ENCODE measurements at places on chromosomes 11 and 22.

GRCh38 chr11:111063726-111064517, 181.6 kb upstream of the POU2AF2 start:
- no peak for DNase-seq

DNA sequence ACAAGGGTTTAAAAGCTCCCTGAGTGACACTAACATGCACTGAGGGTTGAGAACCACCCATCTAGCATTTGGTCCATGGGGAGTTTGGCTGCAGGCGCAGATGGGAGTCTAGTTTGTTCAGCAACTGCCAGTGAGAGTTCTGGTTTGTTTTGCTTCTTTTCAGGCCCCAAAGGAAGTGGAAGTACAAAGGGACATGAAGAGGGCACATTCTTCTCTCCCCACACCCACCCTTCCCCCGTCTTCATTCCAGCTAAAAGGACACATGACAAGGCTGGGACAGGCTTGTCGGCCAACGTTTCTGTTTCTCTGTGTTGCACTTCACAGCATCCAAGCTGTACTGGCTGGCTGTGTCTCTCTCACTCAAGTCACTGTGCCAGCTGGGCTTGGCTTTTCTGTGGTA, 8.2 kb upstream of the ENDOD1 start:
- DNase-seq: no peak

GRCh38 chr11:107998761-107999160, 9.9 kb upstream of the CUL5 start:
- no peak for DNase-seq

DNA sequence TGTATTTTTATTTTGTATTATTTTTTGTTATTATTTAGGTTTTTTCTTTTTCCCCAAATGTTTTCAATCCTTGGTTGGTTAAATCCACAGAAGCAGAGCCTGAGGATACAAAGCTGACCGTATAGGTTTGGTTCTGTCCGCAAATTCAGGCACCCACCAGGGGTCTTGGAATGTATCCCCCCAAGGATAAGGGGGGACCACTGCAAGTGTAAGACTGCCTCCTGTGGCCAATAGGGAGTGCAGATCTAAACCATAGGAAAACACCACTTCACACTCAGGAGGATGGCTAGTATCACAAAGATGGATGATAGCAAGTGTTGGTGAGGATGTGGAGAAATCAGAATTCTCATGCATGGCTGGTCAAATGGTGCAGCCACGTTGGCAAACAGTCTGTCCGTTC, 20.0 kb downstream of the CPT1A start:
- no peak for DNase-seq

GRCh38 chr11:3127706-3128355, 37.3 kb downstream of the OSBPL5 start:
- DNase-seq: no peak

DNA sequence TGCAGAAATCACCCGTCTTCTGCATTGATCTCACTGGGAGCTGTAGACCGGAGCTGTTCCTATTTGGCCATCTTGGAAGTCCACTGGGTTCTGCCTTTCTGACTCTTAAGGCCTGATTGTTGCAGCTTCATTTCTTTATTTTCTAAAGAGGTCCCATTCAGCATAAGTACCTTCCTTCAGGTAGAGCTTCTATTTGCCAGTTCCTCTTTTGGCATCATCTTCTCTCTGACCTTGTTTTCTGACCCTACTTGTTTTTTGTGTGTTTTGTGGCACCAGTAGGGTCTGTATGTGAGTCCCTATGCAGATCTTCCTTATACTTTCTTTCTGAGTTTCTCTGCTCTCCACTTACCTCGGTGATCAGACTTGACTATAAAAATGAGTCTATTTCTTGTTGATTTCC, 77.5 kb upstream of the RRM1 start:
- no peak for DNase-seq

DNA sequence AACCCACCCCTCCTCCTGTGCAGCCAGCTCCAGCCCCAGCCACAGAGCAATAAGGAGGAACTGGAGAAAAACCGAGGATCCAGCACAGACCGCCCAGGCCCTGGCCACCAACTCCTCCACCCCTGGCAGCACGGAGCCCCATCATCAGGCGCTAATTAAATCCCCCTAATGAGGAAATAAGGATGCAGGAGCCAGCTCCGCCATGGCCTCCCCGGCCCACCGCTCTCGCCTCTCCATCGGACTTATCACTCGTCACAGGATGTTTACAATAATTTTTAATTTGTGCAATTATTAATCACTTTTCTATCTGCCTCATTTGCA, 42.6 kb downstream of the BUD13 start:
- DNase-seq: no peak

GRCh38 chr11:27367881-27368280, 4.9 kb upstream of the CCDC34 start:
- DNase-seq: no peak

GRCh38 chr22:37999236-37999635, 14.9 kb upstream of the SOX10 start:
- DNase-seq: no peak

- DNase-seq: no peak
Measured at GRCh38 chr11:646214-646613, 9.1 kb downstream of the DRD4 start.

All from stimulated activated CD8-positive, alpha-beta memory T cell treated with anti-CD3 and anti-CD28 coated beads, Interleukin-15, amount 100 ng/mL, for 48 hours (primary cell).